Heart left ventricle (tissue), 16 donors: ENCODE measurements at places on chromosomes 16 and 17. TPM values are rescaled to one million over a fixed set of nuclear protein-coding genes. Genes with fewer than 3 reads are reported as not detected.

GRCh38 chr17:47605011-47605410 lies 44.7 kb upstream of the KPNB1 start:
- DNase-seq: no peak

DNA sequence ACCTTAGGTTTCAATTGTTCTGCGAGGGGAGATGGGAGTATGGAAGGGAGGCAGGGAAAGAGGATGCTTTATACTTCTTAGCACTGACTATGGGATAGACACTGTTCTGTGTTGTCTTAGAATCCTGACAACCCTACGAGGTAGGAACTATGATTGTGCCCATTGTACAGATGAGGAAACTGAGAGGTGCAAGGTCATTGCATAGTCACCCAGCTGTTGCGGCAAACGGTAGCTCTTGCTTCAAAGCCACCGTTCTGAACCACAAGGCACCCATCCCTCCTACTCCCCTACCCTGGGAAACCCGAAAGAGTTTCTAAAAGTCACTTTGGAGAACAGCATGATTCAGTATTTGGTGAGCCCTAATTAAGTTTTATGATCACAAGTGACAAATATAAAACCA lies 7.5 kb downstream of the CCDC40 start:
- DNase-seq: no peak

GRCh38 chr17:4850246-4850645 lies 17.1 kb downstream of the MINK1 start:
- DNase-seq: no peak

Gene TMEM92
- not detected for total RNA-seq

Gene MARCHF10
- not detected for total RNA-seq
